NCI-H187 (cell line): ENCODE measurements at places on chromosomes 12 and 14.

- no peak for DNase-seq
Measured at GRCh38 chr14:70685474-70686197, 43.9 kb downstream of the TTC9 start.

DNA sequence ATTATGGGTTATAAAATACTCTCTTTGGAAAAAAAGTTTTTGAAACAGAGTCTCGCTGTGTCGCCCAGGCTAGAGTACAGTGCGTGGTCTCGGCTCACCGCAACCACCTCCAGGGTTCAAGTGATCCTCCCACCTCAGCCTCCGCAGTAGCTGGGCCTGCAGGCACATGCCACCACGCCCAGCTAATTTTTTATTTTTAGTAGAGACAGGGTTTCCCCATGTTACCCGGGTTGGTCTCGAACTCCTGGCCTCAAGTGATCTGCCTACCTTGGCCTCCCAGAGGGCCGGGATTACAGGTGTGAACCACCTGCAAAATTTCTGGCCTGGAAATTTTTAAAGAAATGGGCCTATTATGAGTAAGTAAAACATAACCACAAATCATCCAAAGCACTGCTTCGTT, 3.8 kb downstream of the USP15 start:
- DNase-seq, result no peak

DNA sequence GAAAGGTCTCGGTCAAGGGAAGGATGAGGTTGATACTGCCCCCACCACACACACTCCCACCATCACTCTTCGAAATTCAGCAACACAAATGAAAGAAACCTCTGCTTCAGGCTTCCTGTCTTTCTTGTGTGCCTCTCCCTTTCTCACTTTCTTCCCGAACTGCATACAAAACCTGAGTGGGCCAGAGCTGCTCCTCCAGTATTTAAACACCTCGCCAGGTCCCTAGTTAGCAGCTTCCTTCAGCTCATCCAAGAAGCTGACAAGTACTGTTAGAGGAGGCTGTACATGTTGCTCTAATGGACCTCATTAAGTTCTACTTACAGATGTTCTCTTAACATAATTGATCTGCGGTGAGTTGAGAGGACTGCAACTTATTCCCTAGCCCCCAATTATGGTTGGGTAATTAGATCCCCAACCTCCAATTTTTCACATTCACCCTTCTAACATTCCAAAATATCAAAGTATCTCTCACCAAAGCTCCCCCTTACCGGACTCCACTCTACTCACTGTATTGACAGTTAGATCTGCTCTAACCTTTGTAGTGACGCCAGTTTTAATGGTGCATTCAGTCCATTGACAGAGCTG, 4.1 kb upstream of the LMO3 start:
- no peak for DNase-seq

DNA sequence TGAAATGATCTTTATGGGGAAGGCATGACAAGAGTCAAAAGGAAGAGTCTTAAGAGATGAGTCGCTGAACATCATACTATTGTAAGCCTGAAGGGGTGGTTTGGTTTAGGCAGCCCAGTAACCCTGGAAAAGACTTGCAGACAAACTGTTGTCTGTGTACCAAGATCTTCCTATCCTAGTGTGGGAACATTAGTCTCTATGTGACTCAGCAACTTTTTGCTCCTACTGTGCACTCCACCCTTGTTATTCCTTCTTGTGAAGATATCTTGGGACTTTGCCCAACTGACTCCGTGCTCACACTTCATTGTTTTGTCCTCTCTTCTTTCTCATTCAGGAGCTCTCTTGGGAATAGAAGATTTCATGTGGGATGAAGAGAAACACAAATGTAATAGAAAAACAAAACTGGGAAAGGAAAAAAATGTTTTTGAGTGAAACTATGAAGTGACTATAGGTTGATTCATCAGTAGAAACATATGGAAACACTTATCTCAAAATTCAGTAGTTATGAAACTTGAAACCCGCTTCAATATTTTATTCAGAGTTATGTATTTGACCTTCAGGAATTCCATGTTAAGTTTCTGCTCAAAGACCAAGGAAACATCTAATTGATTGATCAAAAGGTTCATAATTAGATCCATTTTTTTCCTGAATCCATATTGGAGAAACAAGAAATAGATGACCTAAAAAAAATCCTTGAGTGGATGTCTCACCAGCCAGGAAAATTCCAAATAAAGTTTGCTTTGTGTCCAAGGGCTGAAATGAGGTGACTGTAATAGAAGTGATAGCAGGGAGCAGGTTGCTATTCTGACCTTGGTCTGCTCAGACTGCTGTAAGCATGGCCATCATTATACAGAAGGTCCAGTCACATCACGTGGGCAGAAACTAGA, 67.2 kb downstream of the BTG1 start:
- DNase-seq, result no peak

DNA sequence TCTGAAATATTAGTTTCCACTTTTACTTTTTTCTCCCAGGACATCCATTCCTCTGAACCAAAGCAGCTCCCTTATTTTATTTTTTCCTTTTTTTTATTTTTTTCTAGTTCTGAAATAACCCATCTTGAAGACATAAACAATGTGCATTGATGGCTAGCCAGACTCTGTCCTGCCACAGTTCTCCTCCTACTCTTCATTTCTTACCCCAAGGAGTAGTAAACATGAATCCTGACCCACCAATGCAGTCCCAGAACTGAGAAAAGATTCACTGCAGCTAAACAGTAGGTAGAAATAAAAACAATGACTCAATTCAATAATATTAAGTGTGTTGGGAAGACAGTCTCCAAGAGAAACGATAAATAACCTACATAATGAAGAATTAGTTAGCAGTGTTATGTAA, 65.7 kb upstream of the NOVA1 start:
- DNase-seq, result no peak

GRCh38 chr14:36313898-36314297, 6.5 kb downstream of the MBIP start:
- DNase-seq, result no peak

DNA sequence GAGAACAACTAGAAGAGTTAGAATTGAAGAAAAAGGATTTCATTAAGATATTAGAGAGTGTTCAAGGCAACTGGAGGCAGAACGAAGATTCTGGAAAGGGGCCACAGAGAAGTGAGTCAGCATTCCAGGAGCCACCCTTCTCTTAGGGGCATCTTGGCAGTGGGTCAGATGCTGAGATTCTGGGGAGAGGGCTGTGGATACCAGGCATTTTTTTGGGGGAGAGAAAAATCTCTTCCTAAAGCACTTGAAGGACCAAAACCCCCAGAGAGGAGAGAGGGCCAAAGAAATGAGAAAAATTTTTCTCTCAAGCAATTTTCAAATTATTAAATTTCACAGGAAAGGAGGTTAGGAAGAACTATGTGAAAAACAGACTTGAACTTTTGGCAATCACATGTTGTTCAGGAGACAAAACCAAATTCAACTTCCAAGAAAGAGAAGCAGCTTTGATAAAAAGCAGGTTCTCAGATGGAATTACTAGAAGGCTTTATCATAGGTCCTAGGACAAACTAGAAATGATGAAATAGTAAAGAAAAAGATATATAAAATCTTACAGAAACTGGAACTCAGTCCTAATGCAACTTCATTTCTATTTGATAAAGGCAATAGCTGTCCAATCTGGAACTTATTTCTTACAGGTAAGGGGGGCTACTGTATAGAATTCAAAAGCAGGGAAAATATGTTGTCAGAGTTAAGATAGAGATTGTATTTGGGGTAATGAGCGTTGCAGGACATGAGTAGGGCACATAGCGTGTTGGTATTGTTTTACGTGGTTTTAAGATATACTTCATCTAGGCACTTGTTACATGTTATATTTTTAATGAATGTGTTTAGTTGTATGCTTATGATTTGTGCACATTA, 1.1 kb upstream of the CLEC2D start:
- no peak for DNase-seq

DNA sequence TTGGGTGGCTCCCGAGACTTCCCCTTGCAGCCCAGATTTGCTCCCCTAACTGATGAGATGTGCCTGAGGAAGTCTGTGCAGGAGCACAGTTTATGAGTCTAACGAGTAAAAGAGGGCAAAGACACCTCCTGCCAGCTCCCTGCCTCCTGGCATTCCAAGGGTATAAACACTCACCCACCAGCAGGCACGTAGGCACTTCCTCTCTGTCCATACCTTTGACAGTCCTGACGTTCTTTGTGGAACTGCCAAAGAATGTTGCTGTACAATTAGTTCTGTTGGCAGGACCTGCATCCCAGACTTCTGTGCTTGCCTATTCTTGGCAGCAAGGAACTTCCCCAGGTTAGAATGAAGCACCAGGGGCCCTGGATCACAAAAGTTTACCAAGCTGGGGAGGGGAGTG, 889.3 kb downstream of the BCL11B start:
- DNase-seq, result no peak

GRCh38 chr12:44015333-44015941, 179.6 kb downstream of the TMEM117 start:
- DNase-seq, result peak; percentile 17

- no peak for DNase-seq
Measured at GRCh38 chr14:65552724-65553123, 140.2 kb downstream of the FUT8 start.

DNA sequence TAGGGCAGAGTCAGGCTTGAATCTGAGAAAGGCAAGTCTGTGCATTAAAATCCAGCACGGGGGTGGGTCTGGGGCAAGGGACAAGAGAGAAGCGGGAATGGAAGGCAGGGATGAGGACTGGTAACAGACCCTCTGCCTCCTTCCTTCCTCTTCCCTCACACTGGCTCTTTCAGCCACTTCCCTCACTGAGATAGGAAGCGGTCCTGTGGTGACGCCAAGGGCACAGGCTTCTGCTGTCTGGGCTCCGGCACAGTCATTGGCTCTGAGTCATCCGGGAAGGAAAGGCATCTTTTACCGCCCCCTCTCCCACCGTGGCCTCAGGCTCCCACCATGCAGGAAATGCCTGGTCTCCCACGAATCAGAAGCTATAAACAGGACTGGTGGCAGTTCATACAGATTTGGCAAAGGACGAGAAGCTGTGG, 70.2 kb downstream of the ETV6 start:
- no peak for DNase-seq

GRCh38 chr12:132908145-132909029, 21.0 kb upstream of the CHFR start:
- peak; percentile 97 for DNase-seq

GRCh38 chr12:81207664-81208063, 129.8 kb downstream of the ACSS3 start:
- no peak for DNase-seq

DNA sequence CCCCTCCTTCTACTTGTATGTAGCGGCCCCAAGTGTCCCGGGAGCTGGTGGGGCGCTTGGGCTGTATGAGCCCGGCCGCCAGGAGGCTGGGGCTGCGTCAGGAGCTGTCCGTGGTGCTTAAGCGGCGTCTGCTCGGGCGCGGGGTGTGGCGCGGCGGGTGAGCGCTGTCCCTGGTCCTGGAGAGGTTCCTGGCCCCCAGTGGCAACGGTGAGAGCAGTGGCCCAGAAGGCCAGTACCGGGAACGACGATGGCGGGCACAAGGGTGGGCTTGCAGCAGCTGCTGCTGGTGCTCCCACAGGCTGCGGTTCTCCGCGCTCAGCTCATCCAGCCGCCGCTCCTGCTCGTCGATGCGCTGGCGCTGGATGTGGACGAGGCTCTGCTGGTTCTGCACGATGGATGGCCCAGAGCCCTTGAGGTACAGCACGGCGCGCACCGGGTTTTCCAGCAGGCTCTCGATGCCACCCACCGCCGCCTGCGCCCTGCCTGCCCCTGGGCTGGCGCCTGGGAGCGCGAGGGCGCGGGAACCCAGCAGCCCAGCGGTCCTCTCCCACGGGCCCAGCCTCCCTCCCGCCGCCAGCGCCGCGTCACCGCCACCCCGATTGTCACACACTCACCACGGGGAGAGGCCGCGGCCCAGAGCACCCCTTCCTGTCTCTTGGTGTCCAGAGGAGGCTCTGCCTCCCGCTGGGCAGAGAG, 41.9 kb upstream of the FKBP4 start:
- DNase-seq, result no peak

GRCh38 chr12:68119724-68120211, 39.8 kb downstream of the IFNG start:
- DNase-seq, result no peak

DNA sequence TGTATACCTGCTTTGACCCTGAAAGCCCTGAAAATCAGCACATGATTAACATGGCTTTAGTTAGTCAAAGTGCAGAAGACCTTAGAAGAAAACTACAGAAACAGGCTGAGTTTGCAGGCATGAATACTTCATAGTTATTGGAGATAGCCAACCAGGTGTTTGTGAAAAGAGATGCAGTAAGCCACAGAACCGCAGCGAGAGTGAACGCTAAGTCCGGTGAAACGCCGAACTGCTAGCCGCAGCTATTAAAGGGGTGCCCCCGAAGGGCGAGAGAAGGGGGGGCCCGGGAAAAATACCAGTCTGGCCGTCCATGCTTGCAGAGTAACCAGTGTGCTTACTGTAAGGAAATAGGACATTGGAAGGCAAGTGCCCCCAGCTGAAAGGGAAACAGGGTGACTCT, 784.0 kb upstream of the TMEM132C start:
- DNase-seq, result no peak

DNA sequence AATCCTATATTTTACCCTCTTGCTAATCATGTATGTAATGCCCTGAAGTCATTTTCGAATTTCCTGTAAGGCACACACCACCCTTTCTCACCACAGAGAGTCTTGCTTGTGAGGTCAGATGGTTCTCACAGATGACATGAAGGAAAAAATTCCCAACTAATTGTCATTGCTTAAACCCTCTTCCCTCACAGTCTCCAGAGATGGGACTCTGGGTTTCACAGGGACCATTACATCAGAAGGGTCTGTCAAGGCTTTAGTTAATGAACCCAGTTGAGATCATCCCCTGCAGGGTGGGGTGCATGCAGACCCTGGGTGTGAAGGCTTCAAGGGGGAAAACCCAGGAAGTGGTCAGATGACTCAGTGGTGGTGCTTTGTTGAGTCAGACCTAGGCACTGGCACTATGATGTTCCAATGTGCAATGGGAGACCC, 229.6 kb downstream of the BCAT1 start:
- DNase-seq, result no peak

DNA sequence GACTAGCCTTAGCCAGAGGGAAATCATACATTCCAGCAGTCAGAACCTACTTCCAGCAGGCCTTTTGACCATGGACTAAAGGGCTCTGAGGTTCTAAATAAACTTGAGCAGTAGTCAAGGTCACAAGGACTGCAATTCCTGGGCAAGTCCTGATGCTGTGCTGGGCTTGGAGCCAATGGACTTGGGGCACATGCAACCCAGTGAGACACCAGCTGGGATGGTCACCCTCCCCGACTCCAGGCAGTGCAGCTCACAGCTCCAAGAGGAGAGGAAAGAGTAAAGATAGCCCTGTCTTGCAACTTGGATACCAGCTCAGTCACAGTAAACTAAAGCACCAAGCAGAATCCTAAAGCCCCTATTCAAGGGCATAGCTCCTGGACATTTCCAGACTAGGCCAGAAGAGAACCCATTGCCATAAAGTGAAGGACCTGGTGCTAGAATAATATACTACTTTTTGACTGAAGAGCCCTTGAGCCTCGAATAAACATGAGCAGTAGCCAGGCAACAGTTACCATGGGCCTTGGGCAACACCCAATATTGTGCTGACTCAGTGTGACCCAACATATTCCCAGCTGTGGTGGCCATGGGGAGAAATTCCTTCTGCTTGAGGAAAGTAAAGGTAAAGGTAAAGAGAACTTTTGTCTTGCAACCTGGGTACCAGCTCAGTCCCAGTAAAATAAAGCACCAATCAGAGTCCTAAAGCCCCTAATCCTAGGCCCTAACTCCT, 226.2 kb upstream of the CLEC14A start:
- DNase-seq, result peak; percentile 46
